Neural crest cell (in vitro differentiated cells): ENCODE measurements at places on chromosomes 13 and 19.

GRCh38 chr19:40682431-40682964 lies 8.0 kb downstream of the NUMBL start:
- DNase-seq, result no peak

- no peak for DNase-seq
These were observed 2.1 kb downstream of the POU4F1 start for GRCh38 chr13:78601124-78601873.

- DNase-seq, result no peak
These were observed 181.6 kb downstream of the KLF12 start for GRCh38 chr13:73952648-73953047.

GRCh38 chr13:29786698-29787097 lies 63.7 kb downstream of the UBL3 start:
- no peak for DNase-seq

- peak; percentile 76 for DNase-seq
These were observed 244.4 kb upstream of the MAB21L1 start for GRCh38 chr13:35720690-35721554.
